Substantia nigra (tissue), 51 donors: ENCODE measurements at places on chromosomes 5 and 9.
A peak's percentile ranks its signal among the peaks of the same experiment; 100 is the strongest.

GRCh38 chr5:35736280-35736679, 118.6 kb downstream of the SPEF2 start:
- no peak for DNase-seq

DNA sequence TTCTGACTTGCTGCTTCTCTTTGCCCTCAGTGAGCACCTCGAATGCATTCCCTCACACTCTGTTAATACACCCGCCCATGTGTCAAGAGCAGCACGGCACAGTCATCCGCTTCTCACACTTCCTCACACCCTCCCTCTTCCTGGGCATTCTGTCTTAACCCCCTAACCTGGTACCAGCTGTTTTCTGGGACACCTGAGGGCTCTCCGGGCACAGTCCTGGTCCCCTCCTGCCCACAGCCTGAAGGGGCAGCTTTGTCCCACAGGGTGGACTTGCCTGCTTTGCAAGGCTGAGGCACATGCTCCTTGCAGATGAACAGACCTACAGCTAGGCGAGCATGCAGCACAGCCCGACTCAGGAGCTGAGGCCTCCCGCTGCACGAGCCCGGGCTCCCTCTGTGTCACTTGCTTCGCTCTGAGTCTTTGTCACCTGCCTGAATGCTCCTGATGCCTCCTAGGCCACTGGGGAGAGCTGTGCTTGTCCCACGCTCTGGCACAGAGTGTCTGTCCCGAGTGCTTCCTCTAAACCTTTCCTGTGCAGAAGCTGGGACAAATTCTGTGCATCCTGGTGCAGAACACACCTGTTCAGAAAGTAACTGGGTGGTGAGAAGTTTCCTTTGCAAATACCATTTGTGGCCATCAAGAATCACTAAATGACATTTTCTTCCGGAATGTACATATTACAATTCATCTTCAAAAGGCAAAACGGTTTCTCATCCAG, 47.8 kb downstream of the AHRR start:
- DNase-seq, result no peak

DNA sequence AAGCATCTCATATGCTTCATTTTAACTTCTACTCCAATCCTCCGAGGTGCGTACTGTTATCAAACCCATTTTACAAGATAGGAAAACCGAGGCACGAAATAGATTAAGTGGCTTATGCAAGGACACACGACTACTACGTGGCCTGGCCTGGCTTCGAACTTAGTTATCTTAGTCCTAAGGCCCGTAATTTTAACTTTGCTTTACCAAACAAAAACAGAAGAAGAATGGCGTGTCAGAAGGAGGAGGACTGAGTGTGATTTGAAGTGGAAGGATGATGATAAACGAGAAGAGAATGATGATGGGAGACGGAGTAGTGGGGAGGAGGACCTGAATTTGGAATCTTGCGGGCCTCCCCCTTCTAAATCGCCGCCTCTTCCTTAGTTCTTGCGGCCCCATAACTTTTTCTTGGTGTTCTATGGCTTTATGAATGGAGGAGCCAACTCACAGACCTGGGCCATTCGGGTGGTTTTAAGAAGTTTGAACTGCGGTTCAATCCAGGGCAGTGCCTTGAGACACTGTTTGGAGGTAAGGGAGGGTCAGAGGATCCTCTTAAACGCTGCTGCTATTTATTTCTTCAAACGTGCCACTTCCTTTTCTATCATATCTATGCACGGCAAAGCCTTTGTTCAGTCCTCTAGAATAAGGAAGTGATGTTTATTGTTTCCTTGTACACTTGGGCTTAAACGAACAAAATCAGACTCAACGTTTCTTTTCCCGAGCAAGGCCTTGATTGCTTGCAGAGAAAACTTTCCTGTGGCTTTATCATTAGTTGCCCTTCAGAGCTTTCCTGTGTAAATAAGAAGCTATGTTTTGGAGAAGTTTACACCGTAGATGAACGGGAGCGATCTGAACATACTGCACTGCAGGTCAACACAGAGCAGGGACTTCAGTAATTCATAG, 795 bp downstream of the CNOT8 start:
- DNase-seq, result no peak

DNA sequence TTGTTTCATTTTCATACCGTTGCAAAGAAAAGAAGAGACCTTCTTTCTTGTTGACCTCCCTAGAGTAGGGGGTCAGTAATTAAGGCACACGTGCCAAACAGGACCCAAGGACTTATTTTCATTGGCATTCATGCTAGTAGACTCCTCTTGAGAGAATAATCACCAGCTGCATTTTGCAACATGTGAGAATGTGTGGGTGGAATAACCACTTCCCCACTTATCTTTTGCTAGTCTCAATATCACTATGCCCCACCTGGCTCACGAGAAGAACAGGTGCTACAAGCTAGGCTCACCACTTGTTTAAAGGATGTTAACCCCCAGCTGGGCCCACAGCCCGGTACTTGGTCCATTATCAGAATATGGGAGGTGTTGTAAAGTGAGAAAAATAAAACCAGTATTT, 460.7 kb upstream of the MEF2C start:
- no peak for DNase-seq

GRCh38 chr9:114776683-114777399, 29.0 kb downstream of the TNFSF15 start:
- no peak for DNase-seq

DNA sequence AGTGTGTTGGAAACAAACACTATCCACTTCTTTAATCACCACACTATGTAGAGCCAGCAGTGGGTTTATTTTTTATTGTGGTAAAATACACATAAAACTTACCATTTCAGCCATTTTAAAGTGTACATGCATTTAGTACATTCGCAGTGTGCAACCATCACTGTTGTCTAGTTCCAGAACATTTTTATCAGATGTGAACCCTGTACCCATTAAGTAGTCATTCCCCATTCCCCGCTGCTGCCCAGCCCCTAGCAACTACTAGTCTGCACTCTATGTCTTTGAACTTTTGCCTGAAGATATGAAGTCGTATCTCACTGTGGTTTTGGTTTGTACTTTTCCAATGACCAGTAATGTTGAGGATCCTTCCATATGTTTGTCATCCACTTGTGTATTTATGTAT, 30.2 kb upstream of the F2R start:
- DNase-seq, result no peak

GRCh38 chr9:34454571-34455065, 3.8 kb downstream of the FAM219A start:
- DNase-seq, result no peak

DNA sequence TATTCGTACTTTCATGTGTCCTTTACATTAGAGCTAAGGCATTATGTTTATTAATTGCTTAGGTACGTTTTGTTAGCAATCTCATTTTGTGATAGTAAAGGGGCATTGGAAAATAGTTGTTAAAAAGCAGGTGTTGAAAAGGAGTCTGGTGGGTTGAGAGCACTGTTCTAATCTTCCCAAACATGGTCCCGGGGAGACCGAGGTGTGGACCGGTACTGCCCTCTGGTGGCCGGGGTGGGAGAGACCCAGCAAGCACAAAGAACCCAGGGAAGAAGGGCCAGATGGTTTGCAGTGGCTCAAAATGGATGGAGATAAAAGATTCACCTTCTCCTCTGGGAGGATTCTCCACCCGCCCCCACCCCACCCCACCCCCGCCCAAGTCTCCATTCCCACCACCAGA, 26.1 kb downstream of the IDNK start:
- peak; percentile 64 for DNase-seq

GRCh38 chr9:84804951-84805694, 135.6 kb downstream of the NTRK2 start:
- no peak for DNase-seq

GRCh38 chr9:8266861-8267260, 467.3 kb upstream of the DMAC1 start:
- no peak for DNase-seq

DNA sequence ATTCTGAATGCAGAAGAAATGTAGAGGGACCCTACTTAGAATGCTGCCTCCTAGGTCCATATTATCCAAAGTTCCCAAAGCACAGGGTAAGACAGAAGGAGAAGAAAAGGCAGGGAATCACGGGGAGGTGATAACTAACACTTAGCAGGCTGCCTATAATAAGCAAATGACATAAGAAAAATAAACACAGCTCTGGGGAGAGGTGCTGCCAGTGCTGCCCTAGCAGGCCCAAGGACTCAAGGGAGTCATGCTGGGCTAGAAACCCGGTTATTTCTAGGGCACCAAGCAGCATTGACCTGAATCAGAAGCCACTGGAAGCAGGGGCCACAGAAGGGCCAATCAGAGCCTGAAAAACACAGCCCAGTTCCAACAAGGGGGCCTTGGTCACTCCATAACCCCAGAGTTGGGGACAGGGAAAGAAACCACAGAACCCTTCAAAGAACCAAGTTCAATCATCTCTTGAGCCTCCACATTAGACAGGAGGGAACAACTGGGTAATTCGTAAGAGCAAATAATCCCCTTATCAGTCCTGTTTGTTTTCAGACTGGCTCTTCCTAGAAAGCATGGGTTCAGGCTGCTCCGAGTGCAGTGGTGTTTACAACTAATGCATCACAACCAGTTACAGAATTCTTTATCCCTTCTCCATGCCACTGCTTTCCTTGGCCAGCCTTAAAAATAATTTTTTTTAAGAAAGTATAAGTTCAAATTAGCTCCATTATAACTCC, 24.0 kb downstream of the NRG2 start:
- no peak for DNase-seq

- DNase-seq, result no peak
These were observed 28.7 kb downstream of the SURF6 start for GRCh38 chr9:133307301-133307700.

GRCh38 chr9:90504486-90504885, 138.1 kb downstream of the DIRAS2 start:
- DNase-seq, result no peak
